Immature natural killer cell (primary cell): ENCODE measurements at places on chromosomes 13 and 19. TPM values are rescaled to one million over a fixed set of nuclear protein-coding genes. Genes with fewer than 3 reads are reported as not detected.
A peak's percentile ranks its signal among the peaks of the same experiment; 100 is the strongest.

GRCh38 chr13:111158136-111158805 lies 43.2 kb downstream of the ARHGEF7 start:
- H3K4me1 ChIP-seq: peaks cover 69% of the 10 kb centered on the region
- H3K27me3 ChIP-seq: peaks cover 13% of the 10 kb centered on the region
- H3K27ac ChIP-seq: no peak overlapping the region
- no peak for DNase-seq
- H3K4me3 ChIP-seq: no peak overlapping the region
- H3K36me3 ChIP-seq: peaks cover 14% of the 10 kb centered on the region

DNA sequence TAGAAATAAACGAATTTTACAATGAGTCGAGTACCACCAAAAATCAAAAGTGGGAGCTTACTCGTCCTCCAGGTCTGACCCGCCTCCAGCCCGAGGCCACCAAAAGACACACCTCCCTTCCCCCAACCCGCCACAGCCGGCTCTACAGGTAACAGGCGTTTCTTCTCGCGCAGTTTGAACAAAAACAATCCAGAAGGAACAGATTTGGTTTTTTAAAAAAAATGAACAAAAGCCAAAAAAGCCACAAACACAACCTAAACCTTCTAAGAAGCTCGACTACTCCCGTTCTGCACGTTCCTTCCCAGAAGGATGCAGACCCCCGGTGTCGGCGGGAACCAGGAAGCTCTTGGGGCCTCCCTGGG lies 671 bp downstream of the ZDHHC20 start:
- peak overlapping the region; percentile 89 for H3K4me3 ChIP-seq
- peak overlapping the region; percentile 91 for H3K27ac ChIP-seq
- DNase-seq: peak; percentile 51
- H3K27me3 ChIP-seq: peaks cover 19% of the 10 kb centered on the region
- no peaks in the 10 kb centered on the region for H3K36me3 ChIP-seq

IGFL2 gene
- polyA plus RNA-seq: not detected

WDR88 gene
- not detected for polyA plus RNA-seq

FLT3LG gene
- polyA plus RNA-seq: 22.6 TPM

IZUMO2 gene
- polyA plus RNA-seq: not detected
